ENCODE measurements at places on chromosomes 6 and 20. TPM values are rescaled to one million over a fixed set of nuclear protein-coding genes. Genes with fewer than 3 reads are reported as not detected.

ARFGEF3 gene
- total RNA-seq = 3.3 TPM

PRSS16 gene
- 1.6 TPM for total RNA-seq

OVOL2 gene
- 1.0 TPM for total RNA-seq

SIGLEC1 gene
- total RNA-seq = 2.2 TPM

FAM110A gene
- 4.9 TPM for total RNA-seq

All from tongue (tissue), 3 donors.